ENCODE measurements at places on chromosomes 4 and X.

DNA sequence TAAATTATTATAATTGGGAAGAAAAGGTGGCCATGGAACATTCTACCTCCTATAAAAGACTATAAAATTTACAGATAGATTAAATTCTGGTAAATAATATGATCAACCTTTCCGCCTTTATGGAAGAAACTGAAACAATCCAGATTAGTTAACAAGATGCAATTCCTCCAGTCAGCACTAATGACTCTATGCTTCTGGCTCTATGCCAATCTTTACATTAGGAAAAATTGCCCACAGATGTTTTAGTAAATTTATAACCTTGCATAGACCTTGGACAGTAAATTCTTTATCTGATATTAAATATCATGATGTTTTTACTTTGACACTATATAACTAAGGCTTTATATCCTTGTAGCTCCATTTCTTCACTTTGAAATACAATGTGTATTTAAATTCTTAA is 2302.5 kb downstream of the ARAP2 start:
- DNase-seq = no peak

DNA sequence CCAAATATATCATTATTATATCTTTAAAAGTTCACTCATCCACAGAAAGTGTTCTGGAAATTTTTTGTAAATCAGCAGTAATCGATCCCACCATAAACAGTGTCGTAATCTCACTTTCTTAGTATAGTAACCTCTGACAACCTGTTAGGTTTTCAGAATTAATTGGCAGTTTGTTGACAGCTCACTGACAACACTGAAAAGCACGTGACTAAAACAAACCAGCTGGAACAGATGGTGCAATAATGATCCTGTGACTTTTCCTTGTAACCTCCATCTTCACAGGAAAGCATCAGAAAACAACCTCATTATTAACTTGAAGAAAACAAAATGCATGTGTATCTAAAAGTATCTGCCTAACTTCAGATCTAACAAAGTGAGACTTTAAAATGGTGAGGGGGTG is 48.5 kb downstream of the FSTL5 start:
- no peak for DNase-seq

GRCh38 chr4:107740950-107741701 is 21.1 kb upstream of the PAPSS1 start:
- DNase-seq = no peak

DNA sequence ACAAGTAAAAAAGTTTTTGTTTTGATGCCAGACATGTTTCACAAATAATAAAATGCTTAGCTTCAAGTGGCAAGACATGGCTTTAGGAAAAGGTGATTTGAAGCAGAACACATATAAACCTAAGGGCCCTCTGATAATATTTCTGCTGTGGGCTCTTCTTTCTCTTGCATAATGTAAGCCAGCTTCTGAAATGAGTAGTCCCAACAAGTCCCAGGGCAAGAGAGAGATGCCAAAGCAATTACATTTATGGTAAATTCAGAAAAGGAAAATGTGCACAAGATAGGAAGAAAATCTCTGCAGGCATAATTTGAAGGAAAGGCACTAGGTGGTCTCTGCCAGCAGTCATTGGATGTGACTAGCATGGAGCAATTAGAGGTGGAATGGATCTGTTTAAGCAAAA is 170.8 kb upstream of the GALNT7 start:
- no peak for DNase-seq

GRCh38 chr4:113541933-113542332 is 219.6 kb downstream of the CAMK2D start:
- DNase-seq = no peak

DNA sequence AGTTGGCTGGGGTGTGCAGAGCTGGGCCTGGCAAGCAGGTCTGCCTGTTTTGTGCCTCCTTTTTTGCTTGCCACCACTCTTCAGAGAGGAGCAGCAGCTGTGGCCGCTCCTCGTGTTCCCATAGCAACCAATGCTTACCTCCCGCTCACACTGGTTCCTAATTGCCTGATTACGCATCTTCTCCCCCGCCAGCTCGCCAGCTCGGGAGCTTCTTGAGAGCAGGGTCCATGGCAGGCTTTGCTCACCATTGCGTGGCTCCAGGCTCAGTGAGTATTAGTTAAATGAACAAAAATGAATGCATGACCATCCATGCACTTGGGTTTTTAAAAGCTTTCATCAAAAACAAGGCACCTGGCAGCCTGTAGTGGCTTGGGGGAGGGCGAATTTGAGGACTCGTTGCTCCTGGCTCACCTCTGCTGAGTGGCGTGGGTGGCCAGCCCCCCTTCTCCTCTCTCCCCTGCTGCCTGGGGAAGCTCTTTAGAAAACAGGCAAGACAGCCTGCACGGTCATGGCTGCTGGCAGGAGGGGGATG is 14.2 kb upstream of the PJA1 start:
- no peak for DNase-seq
